RWPE2 (cell line): ENCODE measurements at places on chromosomes 3 and 15.
A peak's percentile ranks its signal among the peaks of the same experiment; 100 is the strongest.

GRCh38 chr3:129224984-129225393, 24.4 kb upstream of the COPG1 start:
- DNase-seq: no peak

DNA sequence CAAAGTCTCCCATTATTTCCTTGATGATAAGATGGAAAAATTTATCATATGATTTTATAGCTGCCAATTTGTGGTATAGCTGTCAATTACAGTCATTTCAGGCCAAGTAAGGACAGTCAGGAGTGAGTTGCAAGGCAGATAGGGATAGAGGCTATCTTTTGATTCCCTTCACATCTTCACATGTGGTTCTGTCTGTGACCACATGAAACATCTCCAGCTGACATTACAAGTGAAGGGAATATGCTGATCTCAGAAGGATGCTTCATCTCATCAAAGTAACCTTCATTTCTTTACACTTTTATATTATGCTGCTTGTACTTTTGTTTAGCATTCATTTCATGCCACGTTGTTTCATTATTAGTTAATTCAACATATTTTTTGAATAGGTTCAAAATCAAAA, 136.9 kb upstream of the CFAP20DC start:
- no peak for DNase-seq

DNA sequence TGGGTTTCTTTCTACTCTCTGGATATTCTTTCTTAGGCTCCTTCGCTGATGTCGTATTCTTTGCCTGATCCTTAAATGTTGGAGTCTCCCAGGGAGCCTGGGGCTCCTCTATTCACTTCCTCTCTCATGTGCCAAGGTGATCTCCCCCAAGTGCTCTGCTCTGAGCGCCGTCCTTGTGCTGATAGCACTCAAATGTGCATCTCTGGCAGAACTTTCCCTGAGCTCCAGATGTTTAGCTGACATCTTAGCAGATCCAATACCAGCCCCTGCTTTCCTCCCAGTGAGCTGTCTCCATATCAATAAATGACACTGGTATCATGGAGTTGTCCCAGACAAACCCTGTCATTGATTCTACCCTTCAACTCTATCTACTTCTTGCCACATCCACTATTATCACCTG, 62.4 kb downstream of the NTRK3 start:
- DNase-seq: no peak

DNA sequence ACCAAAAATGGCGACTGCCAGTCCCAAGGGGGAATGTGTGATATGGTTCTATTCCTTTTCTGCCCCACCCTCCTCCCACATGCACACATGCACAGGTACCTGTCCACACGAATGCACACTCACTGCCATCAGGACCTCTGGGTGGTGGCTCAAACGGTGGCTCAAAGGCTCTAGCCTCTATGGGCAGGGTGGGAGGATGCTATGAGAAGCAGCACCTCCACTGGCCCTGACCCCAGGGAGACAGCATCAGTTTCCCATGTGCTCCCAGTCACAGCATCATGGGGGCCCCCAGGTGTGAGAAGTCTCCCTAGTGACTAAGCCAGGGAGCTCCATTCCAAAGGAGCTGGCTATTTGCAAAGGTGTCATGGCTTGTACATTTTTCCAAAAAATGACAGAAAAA, 15.9 kb downstream of the SEMA3G start:
- DNase-seq: no peak

DNA sequence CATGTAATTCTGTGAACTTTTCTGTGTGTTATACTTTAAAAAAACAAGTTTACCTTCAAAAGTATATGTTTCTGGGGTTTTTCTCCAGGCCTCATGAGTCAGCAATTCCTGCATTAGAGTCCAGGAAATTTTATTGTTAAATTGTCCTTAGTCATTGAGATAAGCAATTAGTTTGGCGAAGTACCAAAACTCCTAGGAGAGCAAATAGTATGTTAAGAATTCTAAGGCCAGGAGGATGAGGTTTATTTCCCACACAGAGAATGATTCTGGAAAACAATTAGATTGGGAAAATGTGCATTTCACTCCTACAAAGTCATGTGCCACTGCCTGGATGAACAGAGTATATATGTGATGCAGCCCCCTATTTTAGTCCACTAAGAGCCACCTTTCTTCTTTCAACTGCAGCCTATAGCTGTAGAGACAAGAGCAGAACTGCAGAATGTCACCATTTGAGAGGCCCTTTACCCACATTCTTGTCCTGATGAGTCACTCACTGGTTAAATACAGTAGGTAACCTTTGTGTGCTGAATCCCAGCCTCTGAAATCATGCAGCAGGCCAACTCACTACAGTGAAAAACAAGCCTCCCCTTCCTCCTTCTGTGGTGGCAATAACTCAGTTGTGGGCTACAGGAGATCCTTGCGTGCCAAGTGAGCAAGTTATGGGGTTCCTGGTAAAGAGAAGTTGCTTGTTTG, 452.8 kb upstream of the THBS1 start:
- DNase-seq: peak; percentile 78

DNA sequence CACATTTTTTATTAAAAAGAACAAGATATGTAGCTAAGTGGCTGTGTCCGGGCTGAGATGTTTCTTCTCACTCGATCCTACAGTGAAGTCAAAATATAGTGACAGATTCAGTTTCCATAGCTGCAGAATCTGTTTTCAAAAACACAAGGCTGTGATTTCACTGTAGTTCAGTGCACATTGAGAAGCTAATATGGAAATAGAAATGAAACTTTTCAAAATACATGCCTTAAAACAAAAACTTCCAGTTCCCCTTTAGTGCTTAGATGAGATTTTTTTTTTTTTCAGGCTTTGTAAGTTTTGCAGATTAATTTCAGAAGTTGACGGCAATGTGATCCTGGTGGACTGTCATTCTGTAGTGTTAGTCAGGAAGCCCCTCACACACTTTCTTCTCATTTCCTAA, 23.8 kb upstream of the TRAK1 start:
- DNase-seq: no peak

GRCh38 chr3:129003578-129004112, 2.5 kb downstream of the EFCC1 start:
- DNase-seq: no peak

DNA sequence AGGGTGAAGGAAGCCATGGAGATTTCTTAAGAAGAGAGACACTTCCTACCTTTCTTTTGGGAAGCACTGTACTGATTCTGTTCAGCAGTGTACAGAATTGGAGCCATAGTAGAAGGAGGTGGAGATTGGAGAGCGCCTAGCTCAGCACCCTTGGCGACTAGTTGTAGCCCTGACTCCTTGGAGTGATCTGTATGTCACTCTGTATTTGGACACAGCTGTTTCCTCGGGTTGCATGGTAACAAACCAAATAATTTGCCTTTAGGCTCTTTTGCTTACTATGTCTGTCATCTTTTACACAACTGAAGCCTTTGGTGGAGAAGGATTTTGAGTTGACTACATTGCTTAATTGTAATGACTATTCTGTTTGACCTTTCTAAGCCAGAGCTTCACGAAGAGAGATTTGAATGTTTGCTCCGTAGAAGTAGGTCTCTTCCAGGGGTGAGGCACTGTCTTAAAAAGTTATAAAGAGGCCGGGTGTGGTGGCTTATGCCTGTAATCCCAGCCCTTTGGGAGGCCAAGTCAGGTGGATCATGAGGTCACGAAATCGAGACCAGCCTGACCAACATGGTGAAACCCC, 77.1 kb downstream of the AKAP13 start:
- DNase-seq: no peak

DNA sequence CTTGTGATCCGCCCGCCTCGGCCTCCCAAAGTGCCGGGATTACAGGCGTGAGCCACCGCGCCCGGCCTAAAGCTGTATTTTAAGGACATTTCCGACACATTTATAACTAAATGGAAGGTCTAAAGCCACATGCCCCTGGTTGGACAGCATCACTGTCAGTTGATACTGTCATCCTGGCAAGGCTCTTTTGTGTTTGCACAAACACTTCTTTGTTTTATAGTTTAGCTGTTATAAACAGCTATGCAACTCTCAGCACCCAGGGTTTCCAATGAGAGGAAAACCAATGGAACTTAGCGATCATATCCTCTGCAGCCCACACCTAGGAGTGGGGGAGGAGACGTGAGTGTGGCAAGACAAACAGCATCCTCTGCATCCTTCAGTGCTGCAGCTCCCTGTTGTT, 19.7 kb downstream of the NIPA1 start:
- DNase-seq: peak; percentile 18

DNA sequence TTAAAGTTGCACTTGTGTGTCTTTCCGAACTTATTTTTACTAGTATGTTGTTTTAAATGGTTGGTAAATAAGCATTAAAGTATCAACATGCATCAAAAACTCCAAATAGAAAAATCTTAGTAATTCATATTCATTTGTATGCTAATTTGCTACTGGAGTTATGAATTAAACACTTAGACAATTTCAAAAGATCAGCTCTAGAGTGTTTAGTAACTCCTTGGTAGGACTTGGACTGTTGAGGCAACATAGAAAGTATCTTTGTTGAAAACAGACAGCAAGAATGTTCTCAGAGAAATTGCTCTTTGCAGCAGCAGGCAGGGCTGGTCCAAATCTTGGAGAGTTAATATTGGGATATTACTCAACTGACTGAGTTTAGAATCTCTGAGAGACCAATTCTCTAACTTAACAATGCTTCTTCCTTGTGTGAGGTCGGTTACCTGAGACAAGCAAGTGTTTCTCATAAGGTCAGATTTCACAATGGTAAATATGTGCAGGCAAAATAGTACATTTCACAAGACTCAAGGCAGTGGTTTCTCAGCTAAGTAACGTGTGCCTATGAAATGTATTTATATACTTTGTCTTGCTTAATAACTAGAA, 147.8 kb upstream of the IL12A start:
- no peak for DNase-seq

- no peak for DNase-seq
Observed at GRCh38 chr3:98552232-98553020, 20.6 kb downstream of the GPR15 start.

- no peak for DNase-seq
Observed at GRCh38 chr3:41580274-41580959, 381.1 kb downstream of the CTNNB1 start.

- no peak for DNase-seq
Observed at GRCh38 chr3:15512166-15512565, 9.3 kb downstream of the COLQ start.

- DNase-seq: peak; percentile 88
Observed at GRCh38 chr3:188153437-188154013, 432 bp upstream of the LPP start.

- no peak for DNase-seq
Observed at GRCh38 chr3:12706504-12707253, 42.8 kb upstream of the RAF1 start.

DNA sequence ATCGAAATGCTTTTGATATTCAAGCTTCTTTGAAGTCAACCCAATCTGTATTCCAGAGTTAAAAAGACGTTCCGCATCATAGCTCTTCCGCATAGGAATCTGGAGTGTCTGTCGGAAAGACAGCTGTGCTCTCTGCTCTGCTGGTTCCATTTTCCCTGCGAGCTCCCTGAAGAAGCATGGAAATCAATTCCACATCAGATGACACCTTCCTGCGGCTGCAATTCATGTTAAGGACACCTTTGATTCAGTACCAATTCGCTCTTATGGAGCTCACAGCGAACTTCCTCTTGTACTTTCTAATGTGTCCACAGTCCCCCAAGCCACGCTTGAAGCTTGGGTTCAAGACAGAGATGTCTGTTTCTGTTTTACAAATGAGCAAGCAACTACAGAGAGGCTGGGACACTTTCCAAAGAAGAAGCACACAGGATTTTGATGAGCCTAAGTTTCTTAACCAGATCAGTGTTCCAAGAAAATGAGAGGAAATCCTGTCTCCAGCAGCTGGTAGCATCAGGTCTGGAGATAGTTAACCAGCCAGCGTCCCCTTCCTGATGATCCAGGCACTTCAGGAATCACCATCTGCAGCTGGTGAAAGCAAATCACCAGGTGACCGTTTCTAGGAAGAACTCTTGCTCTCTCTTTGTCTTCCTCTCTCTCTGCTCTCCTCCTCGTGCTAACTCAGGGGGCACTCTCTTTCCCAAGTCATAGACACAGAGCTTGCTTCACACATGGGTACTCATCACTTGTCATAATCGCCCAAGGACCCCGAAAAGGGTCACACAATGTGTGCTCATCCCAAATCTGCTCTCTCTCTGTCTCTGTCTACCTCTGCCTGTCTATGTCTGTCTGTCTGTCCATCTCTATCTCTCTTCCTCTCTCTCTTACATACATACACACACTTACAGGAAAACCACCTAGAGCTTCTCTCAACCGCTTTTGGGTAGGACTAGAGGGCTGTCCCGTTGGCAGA, 281.8 kb downstream of the FAM43A start:
- no peak for DNase-seq

GRCh38 chr3:195078891-195079440, 192.0 kb downstream of the XXYLT1 start:
- no peak for DNase-seq
